ENCODE measurements at places on chromosomes 2 and 18. TPM values are rescaled to one million over a fixed set of nuclear protein-coding genes. Genes with fewer than 3 reads are reported as not detected.

DNA sequence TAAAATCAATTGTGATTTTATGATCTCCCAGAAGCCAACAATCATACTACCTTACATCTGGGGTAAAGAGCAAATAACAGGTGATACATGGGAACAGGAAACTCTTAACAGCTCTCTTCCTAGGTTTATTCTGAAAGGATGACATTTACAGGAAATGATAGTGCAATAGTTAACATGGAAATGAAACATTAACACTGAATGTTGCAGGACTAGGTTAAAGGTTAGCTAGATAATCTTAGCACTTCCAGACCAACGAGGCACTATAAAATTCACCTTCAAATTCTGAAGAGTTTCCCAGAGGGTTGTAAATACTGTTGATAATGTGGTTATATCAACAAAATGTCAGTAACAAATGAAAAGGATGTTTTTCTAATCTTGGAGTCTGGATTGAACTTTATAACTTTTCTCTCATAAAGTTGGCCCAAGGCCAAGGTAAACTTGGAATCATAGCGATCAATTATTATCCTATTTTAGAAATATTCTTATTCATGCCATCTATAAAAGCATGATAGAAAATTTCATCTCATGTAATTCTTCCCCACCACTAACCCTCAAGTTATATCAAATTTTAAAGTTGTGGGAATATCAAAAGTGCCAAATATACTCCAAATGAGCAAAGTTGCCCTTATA lies 32.9 kb upstream of the GCG start:
- DNase-seq = no peak

Gene PAX3
- not detected for polyA plus RNA-seq

- DNase-seq = no peak
Measured at GRCh38 chr18:66457245-66457644, 146.6 kb downstream of the CDH19 start.

- DNase-seq = no peak
Measured at GRCh38 chr2:187554011-187554703, at the start of gene TFPI. TFPI (minus strand) TSS chr2:187554435; CDS start chr2:187503768, 50,667 bp downstream.

Gene TRMT61B
- 25.5 TPM for polyA plus RNA-seq

DNA sequence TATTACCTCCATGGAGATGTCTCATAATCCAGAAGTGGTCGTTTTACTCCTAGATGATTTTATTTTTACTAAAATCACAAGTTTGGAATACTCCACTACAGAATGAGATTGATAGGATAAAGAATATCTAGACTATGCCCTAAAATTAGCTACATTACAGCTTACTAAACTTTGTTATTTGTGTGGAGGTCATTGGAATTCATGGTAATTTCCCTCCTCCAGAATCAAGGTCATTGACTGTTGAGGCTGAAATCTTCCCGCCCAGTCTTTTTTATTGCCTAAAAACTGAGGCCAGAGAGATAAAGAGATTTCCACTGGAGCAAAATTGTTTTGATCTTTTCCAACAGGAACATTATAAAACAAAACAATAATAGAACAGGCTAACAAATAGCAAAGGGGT lies 35.0 kb downstream of the ITGB6 start:
- no peak for DNase-seq

GRCh38 chr2:186771395-186771794 lies 77.5 kb downstream of the FAM171B start:
- no peak for DNase-seq

Gene SEH1L
- polyA plus RNA-seq = 34.9 TPM

DNA sequence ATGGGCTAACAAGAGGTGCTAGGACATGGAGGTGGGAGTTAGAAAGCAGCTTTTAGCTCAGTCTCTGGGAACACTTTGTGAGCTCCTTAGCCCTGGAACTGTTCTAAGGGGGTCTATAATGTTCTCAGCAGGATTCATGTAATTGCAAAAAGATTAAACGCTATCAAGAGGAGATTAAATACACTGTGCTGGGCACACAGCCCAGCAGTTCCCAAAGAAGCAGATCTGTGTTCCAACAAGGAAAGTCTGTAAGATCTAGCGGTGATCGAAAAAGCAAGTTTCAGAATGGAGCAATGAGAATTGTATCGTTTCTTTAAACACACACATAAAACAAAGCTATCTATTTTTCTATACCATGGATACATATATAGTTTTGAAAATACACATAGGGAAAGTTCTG lies 2.4 kb upstream of the ARID5A start:
- DNase-seq = no peak

GRCh38 chr18:29041976-29042375 lies 865.0 kb upstream of the CDH2 start:
- DNase-seq = no peak

Gene NDC80
- 0.71 TPM for polyA plus RNA-seq

DNA sequence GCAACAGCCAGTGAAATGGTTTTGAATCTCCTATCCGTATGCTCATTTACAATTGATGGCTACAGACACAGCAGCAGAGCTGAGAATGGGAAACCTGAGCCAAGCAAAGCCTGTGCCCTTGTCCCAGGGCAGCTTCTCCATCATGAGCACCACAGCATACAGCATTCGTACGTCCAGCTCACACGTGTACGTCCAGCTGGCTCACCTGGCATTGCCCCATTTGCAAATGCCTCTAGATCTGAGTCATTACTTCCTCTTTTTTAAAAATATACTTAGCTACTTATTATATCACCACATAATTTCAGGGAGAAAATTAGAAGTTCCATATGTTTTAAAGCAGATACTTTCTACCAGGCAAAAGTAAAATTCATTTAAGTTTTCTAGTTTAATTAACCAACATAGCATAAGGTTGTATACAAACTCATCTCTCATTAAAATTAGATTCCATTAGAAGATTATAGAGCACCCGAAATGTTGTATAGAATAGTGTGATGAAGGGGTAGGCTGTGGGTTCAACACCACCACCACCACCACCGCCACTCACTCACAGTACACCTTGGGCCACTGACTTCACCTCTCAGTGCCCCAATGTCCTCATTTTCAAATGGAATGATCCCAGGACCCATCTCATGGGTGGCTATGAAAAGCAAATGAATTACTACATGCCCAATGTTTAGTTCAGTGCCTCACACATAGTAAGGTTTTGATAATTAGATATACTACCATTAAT lies 31.4 kb upstream of the TMEM177 start:
- DNase-seq = no peak

DNA sequence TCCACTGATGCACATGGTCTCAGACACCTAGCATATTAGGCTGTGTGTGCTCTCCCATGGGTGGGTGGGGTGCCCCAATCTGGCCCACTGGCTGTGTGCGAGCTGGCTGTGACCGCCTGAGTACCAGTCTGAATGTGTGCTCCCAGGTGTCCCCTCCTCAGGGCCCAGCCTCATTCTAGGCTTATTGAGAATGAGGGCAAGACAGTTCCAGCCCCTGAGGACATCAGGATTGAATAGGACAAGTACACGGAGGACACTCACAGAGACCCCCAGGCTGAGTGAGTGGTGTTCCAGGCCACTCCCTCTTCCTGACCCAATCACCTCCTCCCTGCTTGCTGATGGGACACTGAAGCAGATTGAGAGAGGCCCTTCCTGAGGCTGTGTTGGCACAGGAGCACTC lies 116.1 kb upstream of the RAB6C start:
- DNase-seq = no peak

Gene POMC
- polyA plus RNA-seq = 33.6 TPM

Gene UGT1A3
- polyA plus RNA-seq = not detected

DNA sequence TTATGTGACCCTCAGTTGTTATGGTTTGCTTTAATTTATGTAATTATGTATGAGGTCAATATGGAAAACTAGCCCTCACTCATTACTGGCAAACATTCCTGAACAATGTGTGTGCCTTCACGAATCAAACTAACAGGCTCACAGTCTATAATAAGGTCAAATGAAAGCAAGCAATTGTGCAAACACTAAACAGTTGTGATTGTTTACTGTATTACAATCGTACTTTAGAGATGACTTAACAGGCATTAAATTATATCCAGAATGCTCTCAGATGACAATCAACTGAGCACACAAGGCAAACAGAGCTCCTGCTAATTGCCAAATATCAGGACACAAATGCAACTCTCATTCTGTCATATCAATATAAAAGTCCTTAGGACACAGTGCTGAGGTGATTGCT lies 29.5 kb downstream of the COL5A2 start:
- DNase-seq = no peak

DNA sequence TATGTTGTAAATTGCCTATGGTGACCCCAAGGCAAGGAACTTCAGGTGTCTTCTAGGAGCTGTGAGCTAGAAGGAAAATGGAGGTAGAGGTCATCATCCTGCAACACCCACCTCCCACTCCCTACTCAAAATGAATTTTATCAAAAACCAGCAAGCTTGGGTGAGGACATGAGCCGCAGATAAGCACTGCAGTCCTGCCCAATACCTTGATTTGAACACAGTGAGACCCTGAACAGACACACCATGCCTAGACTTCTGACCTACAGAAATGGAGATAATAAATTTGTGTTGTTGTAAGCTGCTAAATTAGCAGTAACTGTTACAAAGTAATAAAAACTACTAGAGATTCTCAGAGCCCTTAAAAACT lies 13.4 kb downstream of the MEX3C start:
- no peak for DNase-seq

GRCh38 chr18:76359909-76360308 lies 135.1 kb downstream of the ZNF516 start:
- DNase-seq = no peak

- no peak for DNase-seq
Measured at GRCh38 chr2:56540916-56541315, 357.1 kb downstream of the CCDC85A start.

DNA sequence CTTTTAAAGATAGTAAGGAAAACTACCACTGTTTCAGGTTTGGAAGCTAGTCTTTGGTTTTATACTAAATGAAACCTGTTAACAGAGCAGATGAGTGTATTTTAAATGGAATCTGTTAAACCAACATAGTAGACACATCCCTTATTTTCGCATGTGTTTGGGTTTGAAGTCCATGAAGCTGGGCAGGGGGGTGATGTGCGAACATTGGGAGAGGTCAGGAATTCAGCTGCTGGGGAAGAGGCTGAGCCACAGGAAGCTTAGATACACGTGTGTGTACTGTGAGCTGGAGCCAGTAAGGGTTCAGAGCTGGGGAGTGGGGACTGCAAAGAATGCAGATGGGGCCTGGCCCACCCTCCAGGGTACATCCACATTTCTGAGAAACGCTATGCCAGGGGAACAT lies 176.9 kb downstream of the VAPA start:
- DNase-seq = no peak

DNA sequence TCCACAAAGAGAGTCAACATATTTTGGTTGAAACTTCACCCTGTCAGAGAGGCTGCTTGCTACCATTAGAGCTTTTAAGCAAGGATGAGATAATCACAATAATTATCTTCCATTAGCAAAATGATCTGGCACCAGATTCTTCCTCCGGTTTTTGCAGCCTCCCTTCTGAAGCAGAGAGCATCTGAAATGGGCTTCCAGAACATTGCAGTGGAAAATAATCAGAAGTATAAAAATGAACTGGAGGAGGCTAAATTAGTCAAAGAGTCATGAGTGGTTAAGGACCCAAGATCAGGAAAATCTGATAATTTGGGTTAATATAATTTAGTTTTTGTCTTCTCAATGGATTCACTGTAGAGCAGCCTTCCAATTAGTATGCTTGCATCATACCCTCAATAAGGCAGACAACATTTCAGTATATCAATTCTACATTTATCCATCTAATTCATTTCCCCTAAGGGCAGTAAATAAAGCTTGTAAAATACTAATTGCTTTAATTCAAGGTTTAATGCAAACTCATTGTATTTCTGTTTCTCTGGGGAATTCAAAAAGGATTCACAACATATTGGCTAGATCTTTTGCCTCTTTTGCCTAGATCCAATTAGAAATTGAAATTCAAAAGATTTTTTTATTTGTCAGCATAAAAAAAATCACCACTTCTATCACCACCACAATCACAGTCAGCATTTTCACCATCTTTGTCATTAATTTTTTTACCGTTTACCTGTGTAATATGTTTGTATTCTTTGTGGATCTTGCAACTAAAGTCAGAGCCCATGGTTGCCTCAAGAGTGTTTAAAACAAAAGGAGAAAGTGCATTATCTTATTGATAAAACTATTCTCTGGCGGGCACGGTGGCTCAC lies 537.2 kb upstream of the DCC start:
- no peak for DNase-seq

DNA sequence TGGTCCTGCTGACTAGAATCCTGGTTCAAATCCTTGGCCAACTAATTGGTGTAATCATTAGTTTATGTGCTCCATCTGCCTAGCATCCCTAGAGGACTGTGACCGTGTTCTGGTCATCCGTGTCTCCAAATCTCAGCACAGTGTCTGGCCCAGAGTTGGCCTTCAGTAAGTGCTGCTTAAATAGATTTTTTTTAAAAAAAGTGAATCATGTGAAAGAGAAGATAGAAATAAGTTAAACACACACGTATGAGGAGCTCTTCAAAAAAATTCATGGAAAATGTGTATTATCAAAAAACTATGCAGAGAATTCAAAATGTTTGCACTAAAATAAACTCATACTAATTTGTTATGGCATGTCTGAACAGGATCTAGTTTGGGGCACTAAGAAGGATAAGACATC lies 129.3 kb upstream of the TLK1 start:
- no peak for DNase-seq

DNA sequence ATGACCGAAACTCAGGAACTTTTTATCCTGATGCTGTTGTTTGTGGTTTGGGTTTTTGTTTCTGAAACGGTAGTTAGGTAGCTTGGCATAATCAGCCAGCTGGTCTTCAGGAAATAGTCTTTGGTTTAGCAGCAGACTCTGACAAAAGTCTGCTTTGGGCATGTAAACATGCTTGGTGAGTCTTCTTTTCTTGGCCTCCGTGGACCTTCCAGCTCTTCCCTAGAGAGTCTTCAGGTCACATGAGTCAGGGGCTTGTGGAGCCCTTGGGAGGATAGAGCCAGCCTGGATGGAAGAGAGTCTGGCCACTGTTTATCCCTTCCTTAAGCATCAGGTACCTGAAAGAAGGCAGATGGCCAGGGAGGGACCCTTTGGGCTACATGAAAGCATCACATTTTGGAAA lies 154.5 kb downstream of the MGAT5 start:
- no peak for DNase-seq

- peak; percentile 37 for DNase-seq
Measured at GRCh38 chr2:64876137-64876647, 113.0 kb upstream of the SLC1A4 start.

DNA sequence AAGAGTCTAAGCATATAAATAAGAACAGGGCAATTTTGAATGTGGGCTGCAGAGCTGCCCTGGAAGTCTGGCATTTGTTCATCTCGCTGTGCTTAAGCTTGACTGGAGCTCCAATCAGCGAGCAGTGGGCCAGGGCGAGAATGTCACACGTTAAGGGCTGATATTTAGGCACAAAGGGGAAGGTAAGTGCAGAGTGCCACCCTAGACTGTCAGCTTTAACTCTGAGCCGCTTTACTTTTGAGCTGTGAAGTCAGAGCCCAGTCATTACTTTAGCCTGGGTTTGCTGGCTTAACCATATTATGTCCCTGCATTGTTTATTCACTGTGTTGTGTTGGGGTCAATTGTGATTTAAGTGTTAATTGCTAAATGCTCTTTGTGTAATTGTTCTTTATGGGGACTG lies 236.1 kb upstream of the SIX3 start:
- no peak for DNase-seq

DNA sequence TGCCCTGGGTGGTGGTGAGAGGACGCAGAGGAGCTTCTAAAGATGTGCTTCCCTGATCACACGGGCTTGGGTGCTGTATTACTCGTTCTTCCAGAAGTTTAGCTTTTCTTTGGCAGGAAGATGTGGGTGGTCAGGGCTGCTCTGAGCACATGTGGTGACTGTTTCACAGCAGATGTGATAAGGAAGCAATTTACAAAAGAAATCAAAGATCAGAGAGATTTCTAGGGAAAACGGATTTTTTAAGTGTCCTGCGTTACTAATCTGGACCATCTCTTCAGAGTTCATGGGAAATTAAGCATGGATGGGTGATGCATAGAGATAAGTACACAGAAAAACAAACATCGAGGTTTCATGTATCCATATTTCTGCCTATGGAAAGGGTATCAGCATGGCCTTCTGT lies 99.4 kb downstream of the WDSUB1 start:
- no peak for DNase-seq

All from adrenal gland (tissue), 19 donors.